Caco-2 (cell line): ENCODE measurements at places on chromosomes 1 and 21.
A peak's percentile ranks its signal among the peaks of the same experiment; 100 is the strongest.

DNA sequence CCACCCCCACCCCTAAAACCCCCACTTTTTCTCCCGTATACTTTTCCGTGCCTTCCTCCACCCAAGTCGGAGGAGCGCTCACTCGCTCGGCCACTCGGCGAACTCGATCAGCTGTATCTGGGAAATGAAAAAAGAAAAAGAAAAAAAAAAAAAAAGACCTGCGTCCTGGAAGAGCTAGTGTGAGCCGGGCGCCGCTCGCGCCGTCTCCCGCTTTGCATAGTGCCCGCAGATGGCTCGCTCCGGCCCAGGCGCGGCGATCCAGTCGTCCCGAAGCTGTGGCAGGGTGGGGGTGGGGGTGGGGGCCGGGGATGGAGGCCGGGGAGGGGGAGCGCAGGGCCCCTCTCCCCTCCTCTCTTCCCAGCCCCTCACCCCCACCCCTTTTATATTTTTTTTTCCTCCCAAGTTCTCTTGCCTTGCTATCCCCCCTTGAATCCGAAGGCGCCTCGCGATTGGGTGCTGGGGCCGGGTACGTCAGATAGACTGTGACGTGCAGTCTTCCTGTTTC lies 299 bp upstream of the PROX1 start:
- peak; percentile 88 for DNase-seq

DNA sequence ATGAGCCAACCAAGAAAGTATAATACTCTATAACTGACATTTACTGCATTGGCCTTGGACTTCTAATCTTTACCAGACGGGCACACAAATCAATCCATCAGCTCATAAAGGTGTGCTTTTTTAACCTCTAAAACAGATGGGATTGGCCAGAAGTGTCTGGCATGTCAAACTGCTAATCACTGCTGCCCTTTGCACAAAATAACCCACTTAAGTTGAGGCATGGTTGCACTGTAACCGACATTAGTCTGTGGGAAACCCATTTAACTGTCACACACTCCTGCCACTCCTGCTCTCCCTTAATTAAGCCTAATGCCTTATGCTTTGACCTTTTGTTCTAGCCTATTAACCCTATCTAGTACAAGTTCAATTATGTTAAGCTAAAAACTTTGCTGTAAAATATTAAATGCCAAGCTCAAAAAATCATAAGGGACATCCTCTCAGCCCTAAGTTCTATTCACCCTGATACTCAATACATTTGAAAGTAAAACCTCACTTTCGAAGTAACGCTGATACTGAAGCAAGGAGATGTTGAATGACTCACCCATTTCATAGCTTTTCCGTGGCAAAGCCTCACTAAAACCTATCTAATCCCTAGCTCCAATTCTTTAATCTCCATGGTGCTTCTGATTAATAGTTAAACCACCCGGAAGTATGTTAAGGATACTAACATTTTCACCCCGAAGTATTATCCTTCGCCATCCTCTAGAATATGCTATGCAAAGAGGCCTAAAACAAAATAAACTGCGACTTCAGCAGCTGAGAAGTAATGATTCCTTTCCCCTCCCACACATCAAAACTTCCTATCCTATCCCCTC lies 12.9 kb downstream of the NRIP1 start:
- DNase-seq = no peak

DNA sequence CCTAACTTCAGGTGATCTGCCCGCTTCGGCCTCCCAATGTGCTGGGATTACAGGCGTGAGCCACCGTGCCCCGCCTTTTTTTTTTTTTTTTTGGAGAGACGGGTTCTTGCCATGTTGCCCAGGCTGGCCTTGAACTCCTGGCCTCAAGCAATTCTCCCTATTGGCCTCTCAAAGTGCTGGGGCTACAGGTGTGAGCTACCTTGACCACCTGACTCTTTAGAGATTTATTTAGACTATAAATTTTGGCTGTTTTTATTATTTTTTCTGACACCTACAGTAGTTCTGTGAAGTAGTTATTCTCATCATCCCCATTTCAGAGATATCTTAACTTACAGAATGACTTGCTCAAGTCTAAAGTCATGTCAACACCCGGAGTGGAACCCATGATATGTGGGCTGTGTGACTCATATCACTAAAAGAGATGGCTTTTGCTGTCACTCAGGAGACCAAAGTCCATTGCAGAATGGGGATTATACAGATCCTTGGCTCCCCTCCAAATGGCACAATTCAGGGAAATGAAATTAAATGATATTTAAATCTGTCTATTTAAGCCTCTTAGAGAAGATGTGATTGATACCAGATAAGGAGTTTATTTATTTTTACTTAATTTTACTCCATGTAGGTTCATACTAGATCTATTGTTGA lies 93.2 kb downstream of the CTH start:
- no peak for DNase-seq

DNA sequence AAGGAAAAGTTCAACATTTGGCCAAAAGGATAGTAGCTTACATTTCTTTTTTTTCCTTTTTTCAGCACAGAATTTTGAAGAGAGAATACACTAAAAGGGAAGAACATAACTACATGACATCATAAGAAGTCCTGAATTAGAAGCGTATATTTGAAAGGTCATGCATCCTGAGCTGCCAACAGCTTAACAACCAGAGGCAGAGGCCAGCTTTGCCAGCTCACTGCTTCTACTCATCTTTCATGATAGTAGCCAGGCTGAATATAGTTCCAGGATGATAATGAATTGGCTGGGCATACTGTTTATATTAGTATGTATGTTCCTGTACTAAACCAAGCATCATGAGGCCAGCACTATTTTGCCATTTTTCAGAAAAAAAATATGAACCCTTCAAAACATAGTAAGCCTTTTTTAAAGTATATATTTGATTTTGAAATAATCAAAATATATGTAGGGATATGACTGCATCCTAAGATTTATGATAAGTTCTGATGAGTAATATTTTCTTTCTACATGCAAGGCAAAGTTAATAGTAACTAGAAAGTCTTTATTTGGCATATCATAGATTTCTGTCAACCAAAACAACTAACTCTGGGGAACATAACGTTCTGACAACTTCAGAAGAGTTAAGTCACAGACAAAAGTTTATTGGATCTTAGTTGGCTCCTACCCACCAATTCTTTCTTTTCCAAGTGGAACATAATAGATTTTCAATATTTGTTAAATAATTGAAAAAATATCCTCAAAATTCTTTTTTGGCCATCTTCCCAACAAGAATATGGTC lies 123.2 kb downstream of the DPYD start:
- DNase-seq = no peak

- DNase-seq = peak; percentile 3
Observed at GRCh38 chr1:240691501-240691900, 79.5 kb upstream of the GREM2 start.

DNA sequence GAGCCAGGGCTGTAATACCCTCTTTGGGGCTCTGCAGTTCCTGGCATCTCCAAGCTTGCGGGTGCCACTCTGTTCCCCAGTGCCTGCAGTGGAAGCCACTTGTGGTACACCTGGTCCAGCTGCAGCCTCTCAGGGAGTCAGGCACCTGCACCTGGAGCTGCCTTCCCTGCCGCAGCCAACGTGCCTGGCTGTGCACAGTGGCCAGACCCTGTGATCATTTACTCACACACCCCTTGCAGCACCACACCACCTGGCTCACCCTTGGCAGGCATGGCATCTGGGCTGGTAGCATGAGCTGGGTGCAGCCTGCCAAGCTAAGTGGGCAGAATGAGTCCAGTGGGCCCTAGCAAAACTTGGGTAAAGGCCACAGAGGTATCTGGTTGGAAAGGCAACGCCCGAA lies 51.1 kb upstream of the NTPCR start:
- DNase-seq = no peak

GRCh38 chr1:221067721-221068120 lies 188.5 kb downstream of the HLX start:
- DNase-seq = no peak

DNA sequence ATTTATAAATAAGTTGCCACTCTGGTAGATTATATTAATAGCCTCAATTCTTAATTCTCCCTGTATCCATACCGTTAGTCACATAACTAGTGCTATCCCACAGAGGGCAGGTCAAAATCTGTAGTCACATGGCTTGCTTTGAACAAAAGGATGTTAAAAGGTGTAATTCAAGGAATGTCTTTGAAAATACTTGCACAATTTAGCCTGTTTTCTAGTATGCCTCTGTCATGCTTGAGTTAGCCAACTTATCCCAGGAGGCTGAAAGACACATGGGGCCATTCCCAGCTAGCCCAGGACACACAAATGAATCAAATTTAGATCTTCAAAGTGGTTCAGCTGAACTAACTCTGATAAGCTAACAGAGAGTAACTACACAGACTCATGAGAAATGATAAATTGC lies 758.5 kb upstream of the NEGR1 start:
- DNase-seq = peak; percentile 34

DNA sequence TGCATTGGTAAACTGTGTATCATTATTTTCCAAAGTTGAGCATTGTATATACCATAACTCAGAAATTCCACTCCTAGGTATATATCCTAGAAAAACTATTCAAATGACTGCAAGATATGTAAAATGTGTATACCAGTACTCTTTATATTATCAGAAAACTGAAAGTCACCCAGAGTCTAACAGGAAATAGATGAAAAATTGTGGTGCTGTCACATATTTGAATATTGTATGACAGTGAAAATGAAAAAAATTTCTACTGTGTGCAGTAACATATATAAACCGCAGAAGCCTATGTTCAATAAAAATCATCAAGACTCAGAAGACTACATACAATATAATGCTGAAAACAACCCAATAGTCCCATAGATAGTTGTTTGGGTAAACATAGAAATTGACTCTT lies 74.4 kb upstream of the LYPLAL1 start:
- no peak for DNase-seq

DNA sequence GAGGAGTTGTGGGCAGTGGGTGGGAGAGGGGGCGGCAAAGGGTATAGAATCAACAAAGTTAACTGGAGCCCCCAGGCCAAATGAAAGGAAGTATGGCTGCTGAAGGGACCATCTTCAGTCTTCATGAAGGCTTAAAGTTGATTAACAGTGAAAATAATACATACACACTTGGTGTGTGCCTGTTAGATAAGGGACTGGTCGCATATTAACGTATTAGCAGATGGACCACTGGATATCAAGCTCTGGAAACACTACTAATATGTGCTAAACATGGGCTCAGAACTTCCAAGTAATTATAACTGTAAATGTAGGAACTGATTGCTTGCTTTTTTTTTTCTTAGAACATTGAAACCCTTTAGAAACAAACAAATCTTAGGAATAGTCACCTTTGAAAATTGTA lies 224.7 kb upstream of the KIAA0040 start:
- no peak for DNase-seq

DNA sequence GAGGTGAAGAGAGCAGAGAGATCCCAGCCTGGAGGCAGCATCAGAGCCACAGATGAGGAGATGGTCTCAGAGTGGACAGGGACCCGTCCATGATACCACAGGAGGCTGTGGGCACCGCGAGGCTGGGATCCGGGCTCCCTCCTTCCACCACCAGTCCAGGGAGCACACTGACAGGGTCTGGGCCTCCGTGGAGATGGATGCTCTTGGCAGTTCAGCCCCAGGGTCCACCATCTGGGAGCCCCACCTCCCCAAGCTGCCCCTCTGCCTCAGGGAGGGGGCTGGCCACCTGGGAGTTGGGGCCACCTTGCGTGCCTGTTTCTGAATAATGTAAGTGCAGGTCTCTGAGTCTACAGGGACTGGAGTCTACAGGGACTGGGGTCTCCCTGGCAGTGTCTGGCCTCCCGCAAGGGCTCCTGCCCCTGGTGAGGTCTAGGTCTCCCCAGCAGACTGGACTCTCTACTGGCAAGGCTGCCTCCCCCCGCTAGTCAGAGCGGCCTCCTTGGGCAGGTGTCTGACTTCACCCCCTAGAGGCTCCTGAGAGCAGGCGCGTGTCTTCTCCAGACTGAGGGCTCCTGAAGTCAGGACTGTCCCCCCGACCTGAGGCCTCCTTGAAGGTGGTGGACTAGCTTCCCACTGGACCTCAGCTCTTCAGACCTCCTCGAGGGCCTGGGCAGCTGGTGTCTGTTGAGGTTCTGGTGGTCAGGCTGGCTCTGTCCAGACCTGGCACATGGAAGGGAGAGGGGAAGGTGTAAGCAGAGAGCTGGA lies 218.5 kb downstream of the PTPRU start:
- DNase-seq = no peak

- DNase-seq = no peak
Observed at GRCh38 chr21:26199456-26199855, 28.9 kb upstream of the APP start.

DNA sequence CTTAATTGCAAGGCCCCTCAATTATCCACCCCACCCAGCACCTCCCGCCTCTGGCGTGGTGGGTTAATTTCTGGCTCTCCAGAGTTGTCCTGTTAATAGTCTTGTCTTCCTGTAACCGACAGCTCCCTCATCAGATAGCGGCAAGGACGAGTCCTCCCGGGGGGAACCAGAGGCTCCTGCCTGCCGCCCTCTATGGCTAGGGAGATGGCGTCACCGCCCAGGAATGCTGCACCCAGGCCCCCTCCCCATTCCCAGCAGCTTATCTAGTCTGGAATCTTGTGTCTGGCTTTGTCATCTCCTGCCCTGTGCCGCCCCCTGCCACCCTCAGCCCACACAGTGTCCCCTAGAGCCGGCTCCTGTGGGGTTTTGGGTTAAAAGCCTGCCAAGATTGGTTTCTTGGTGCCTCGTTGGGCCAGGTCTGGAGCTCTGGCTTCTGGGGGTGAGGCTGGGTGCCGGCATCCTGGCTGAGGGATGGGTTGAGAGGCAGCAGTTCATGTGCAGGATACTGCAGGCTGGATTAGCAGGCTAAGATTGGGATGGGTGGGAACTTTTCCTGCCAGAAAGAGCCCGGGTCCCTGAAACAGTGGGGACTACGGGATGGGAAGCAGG lies 48.8 kb downstream of the EDN2 start:
- peak; percentile 75 for DNase-seq

- no peak for DNase-seq
Observed at GRCh38 chr1:103561643-103562395, 9.6 kb upstream of the AMY2B start.

DNA sequence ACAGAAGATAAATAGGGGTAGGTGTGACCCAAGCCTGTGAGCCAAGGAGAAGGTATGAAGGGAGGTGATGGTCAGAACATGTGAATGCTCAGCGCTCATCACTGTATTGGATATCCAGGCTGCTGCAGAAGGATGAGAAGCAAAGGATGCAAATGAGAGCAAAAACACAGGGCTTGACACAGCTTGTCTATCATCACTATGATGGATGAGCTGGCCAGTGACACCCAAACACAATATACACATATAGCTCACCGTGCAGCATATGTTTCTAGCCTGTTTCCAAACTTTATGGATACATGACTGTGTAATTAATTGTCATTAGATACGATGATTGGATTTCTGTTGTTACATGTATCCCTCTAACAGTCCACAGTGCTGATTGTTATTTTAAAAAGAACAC lies 13.8 kb upstream of the HMGN1 start:
- DNase-seq = no peak

DNA sequence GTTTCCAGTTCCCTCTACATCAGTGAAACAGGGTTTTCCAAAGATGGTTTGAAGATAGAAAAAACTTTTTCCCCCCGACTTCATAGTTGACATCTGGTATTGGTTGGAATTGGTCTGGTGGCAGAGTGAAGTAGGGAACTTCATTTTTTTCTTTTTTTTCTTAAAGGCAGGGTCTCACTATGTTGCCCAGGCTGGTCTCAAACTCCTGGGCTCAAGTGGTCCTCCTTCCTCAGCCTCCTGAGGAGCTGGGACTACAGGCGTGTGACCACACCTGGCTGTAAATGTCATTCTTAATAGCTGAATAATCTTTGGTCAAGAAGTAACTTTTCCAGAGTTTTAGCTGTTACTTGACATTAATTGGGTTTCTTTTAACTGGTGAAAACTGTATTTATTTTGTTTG lies 21.7 kb downstream of the ZBTB37 start:
- no peak for DNase-seq

GRCh38 chr1:179815641-179816040 lies 62.0 kb downstream of the TOR1AIP2 start:
- no peak for DNase-seq
